Common myeloid progenitor, CD34-positive (primary cell): ENCODE measurements at places on chromosomes 2 and 18.

GRCh38 chr2:28239207-28239606 lies 153.5 kb upstream of the FOSL2 start:
- peak; percentile 63 for DNase-seq

DNA sequence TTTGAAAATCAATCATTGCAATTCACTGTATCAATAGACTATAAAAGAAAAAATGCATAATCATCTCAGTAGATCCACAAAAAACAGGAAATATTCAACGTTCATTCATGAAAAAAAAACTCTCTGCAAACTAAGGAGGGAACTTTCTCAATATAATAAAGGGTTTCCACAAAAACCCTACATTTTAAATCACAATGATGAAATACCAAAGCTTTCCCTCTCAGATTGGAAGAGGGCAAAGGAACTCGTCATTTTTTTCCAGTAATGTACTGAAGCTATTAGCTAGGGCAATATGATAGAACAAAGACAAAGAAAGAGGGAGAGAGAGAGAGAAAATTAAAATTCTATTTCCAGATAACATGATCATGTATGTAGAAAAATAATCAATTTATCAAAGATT lies 167.1 kb upstream of the RBMS1 start:
- DNase-seq, result no peak

DNA sequence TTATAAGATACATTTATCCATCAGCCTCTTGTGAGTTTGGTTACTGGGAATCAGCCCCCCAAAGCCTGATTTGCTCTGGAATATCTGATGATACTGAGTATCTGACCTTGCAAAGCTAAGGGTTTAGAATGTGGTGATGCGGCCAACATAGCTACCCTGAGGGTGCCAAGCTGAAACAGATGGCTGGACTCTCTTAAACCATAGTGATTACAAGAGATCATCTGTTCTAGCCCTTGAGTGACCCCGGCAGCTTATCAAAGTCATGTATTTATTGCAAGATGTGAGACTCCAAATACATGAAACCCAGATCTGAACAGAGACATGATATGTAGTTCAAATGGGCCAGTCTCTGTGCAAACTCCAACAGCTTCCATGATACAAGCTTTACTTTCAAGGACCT lies 78.2 kb upstream of the CABLES1 start:
- DNase-seq, result no peak

- no peak for DNase-seq
Observed at GRCh38 chr18:79883461-79884293, 67.8 kb downstream of the SLC66A2 start.

GRCh38 chr18:12679183-12679786 lies 21.4 kb upstream of the SPIRE1 start:
- DNase-seq, result peak; percentile 51

- peak; percentile 18 for DNase-seq
Observed at GRCh38 chr2:105584435-105585010, 160.2 kb upstream of the NCK2 start.

DNA sequence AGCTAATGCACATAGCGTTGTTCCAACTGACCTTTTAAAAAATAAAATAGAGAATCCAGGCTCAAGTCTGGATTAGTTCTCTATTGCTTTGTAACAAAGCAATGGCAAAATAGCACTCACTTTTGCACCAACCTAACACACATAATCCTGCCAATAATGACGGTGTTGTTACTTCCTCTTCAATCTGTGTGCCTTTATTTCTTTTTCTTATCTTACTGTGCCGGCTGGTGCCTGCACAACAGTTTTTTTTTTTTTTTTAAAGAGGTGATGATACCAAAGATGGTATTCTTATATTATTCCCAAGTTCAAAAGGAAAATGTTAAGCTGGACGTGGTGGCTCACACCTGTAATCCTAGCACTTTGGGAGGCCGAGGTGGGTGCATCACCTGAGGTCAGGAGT lies 3.4 kb downstream of the PLB1 start:
- peak; percentile 22 for DNase-seq

DNA sequence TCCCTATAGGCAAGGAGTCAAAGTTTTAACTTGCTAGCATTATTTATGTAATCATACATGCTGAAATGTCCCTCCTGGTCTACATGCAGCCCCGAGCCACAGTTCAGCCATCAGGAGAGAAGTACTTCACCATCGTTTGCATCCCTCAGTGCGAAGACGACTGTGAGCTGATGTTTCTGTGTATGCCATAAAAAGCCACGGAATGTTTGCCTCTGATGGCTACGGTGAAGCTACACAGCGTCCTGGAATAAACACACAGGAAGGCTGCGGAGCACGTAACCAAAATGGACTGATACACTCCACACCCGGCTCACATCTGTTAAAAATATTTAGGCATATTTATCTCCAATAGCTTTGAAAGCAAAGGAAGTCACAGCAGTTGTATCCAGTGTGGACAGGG lies 4.3 kb upstream of the SALL3 start:
- no peak for DNase-seq

DNA sequence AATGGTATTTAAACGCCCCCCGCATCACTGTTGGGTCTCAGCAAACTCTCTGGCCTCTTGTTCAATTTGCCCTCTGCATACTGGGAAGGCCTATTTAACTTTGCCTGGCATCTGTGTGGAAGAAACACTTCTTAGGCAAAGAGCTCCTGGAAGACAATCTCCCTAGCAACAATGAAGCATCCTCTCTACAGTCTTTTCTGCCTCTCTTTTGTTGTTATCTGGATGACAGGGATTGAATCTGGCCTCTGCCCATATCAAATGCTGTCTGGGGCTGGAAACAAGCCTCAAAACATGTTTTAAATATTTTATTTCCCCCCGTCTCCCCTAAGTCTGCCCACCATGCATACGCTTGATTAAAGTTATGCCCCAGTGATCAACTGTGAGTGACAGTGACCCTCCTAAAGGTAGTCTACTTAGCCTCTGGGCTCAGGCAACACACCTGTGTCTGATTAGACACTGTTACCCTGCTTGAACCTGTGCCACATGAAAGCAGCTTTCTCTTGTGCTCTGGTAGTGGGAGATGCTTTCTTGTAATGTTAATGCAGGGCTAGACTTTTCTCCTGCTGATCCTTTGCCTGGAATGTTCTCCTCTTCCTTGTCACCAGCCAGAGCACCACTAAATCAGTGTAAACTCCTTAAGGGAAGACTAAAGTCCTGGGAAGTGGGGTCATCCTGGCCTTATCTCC lies 34.9 kb downstream of the CDC42EP3 start:
- DNase-seq, result no peak

DNA sequence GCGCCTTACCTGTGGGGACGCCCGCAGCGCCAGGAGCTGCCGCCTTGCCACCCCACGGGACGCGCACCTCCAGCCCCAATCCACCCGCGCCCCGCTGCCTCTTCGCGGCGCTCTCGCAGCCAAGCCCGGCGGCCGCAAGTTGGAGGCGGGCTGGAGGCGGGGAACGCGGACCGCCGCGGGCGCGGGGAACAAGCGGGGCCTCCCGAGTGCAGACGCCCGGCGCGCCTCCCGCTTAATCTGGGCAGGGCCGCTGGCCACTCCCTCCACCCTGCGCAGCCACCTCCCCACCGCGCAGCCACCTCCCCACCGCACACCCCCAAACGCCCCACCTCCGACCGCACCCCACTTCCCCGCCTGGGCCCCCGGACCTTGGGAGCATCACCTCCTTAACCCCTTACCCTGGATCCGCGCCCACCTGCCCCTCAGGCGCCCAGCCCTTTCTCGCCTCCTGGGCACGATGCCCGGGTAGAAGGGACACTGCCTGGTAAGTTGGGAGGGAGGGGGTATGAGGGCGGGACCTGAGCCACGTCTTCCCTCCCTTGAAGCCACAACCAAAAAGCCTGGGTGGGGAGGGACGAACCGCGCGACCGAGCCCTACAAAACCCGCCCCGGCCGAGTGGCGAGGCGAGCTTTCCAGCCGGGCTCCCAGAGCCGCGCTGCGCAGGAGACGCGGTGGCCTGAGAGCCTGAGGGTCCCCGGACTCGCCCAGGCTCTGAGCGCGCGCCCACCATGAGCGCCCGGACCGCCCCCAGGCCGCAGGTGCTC lies at the start of the genes COL4A3 and COL4A4:
TSS of gene COL4A3 (plus strand) at position 627 of the 765 bp plus-strand sequence. CDS start at position 730, 103 bp downstream.
TSS of gene COL4A4 (minus strand) at position 208 of the 765 bp plus-strand sequence. CDS start 16,722 bp downstream, outside the sequence.
- peak; percentile 26 for DNase-seq

- DNase-seq, result no peak
Observed at GRCh38 chr2:206802654-206803514, 37.5 kb downstream of the FASTKD2 start.

DNA sequence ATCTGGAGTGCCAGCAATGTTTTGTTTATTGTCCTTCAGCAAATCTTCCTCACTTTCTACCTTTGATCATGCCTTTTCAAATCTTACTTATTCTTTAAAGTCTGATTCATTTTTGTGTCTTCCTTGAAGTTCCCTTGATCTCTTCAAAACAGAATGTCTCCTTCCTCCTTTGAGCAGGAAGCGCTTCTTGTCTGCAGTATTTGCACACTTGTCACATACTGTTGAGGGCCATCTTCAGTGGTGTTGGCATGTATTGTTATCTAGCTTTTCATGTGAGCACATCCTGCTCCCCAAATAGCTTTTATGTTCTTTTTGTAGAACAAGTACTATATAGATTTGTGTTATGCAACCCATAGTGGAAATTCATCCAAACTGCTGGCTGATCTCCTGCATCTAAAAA lies 5.9 kb upstream of the CERS6 start:
- no peak for DNase-seq

- DNase-seq, result no peak
Observed at GRCh38 chr18:35410561-35410960, 33.4 kb upstream of the ZNF396 start.

DNA sequence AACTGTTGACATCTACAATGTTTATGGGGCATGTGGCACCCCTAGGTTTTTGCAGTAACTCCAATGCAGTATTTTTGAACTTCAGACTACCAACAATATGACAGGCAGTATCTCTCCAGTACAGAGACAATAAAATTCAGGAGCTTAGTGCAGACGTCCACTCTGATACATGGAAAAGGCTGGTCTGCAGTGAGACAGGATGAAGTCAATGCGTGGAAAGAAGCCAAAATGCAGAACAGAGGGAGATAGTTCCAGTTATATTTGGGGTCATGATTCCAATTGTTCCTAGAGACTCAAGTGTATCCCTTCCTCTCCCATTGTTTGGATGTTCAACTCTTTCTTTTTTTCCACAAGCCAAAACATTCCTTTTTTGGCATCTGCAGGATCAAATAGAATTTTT lies 18.7 kb upstream of the SMAD2 start:
- no peak for DNase-seq

- peak; percentile 60 for DNase-seq
Observed at GRCh38 chr2:29606104-29607037, 315.0 kb downstream of the ALK start.

DNA sequence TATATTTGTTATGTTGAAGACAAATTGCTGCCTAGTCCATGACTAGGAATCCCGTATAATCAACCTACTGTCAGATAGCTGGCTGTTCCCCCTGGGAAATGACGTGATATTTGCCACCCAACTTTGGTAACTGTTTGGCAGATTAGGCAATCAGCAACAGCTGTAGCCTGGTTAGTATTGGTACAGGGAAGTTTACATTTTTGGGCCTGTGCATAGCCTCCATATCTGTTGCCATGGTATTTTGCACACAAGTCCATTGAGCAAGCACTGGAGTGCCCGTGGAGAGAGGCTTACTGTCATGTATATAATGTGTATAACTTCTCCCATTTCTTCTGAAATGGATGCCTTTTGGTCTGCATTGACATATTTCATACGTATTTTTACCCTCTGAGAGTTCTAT lies 27.7 kb downstream of the BIRC6 start:
- DNase-seq, result no peak

DNA sequence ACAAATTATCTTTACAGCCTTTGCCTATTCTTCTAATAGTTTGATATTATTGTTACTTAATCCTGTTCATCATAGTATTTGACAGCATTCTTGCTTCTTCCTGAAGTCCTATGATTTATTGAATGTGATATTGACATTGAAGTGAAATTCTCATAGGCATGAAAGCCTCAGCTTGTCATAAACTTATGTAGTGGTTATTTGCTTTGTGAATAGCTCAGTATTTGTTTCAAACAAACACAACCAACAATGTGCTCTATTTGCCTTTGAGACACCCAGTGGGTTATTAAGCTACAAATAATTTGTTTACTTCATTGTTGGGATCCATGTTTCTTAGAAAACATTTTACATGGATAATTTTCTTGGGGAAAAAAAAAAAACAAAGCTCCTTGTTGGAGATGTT lies 57.2 kb downstream of the TTC39C start:
- no peak for DNase-seq

DNA sequence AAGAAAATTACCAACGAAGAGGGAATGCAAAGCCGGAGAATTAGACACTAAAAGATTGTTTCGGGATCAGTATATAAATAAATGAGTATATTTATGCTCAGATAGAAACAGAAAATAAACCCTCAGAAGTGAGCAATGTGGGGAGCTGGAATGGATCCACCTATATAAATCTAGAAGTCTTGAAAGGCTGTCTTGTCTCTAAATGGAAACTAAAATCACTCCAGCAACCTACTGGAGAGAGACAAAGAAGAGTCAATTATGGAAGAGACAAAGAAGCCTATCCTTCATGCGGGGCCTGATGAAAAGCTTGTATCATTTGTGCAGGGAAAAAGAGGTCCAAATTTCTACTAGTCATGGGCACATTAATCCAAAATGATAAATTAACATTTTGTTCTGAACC lies 158.1 kb downstream of the DNAH7 start:
- no peak for DNase-seq

DNA sequence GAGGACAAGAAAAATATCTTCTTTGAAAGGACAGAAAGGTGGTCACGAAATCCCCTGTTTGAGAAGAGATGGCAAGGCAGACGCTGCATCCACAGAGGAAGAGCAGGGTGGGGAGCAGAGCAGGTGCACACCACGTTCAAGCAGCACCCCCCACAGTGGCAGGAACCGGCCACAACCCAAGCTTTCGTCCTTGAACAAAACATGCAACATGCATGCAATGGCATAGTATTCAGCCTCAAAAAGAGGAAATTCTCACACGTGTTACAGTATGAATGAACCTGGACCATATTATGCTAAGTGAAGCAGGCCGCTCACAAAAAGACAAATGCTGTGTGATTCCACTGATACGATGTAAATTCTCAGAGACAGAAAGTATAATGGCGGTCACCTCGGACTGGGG lies 51.4 kb downstream of the CMPK2 start:
- no peak for DNase-seq

DNA sequence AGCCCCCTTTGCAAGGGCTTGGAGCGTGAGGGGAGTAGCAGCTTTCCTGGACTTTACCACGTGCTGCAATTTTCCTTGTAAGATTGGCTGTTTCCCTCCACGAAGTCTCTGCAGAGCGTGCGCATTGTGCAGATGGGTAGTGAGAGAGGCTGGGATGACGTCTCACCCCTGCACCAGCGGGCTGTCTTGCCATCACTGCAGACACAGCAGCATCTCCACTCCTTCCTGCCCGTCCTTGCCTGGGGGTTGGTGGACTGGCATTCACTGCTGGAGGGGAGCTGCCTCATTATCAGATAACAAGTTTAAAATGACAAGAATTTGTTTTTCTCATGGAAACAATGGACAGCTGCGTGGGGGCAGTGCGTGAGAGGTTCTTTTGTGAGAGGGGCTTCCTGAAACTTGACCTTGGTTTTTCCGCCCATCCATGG lies 45.3 kb upstream of the HS6ST1 start:
- no peak for DNase-seq

GRCh38 chr2:232529806-232530547 lies 4.0 kb downstream of the CHRND start:
- no peak for DNase-seq
